ENCODE measurements at places on chromosomes 5 and 9. TPM values are rescaled to one million over a fixed set of nuclear protein-coding genes. Genes with fewer than 3 reads are reported as not detected.
A peak's percentile ranks its signal among the peaks of the same experiment; 100 is the strongest.

DNA sequence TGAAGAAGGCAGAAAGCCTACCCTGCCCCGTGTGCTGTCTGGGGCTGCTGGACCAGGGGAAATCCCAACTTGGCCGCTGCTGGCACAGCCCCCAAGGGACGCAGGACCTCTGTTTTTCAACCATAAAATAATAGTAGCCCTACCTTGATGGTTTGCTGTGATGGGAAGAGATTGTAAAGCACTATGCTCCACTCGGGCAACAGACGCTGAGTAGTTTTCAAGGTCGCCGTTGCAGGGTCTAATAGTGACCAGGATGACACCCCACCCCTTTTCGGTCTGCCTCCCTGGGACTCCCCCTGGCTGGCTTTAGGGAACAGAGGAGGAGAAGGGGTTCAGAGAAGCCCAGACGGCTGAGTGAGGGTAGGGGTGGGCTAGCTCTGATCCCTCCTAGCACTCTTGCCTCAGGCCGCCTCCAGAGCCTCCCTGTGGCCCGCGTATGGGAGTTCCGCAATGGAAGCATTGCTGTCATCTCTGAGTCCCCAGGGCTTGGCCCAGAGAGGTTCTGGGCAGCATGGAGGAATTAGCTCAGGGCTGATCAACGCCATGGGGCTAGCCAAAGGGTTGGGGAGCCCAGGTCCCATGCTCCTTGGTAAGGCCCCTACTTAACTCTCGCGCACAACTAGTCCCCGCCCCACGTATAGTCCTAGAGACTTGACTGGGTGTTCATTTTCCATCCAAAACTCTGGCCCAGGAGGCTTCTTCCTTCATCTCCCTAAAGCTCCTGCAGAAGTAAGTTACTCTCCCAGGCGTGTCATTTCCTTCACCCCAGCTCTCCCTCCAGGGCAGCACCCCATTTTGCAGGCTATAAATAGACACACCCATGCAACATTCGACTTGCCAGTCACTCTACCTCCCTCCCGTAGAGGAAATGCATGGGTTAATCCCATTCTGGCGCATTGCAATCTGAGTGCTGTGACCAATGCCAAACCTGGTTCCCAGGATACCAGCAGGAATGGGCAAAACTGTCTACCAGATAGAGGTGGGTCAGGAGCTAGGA is 1.1 kb upstream of the IRF1 start:
- no peak for DNase-seq

Gene RECK
- total RNA-seq = 12.4 TPM

DNA sequence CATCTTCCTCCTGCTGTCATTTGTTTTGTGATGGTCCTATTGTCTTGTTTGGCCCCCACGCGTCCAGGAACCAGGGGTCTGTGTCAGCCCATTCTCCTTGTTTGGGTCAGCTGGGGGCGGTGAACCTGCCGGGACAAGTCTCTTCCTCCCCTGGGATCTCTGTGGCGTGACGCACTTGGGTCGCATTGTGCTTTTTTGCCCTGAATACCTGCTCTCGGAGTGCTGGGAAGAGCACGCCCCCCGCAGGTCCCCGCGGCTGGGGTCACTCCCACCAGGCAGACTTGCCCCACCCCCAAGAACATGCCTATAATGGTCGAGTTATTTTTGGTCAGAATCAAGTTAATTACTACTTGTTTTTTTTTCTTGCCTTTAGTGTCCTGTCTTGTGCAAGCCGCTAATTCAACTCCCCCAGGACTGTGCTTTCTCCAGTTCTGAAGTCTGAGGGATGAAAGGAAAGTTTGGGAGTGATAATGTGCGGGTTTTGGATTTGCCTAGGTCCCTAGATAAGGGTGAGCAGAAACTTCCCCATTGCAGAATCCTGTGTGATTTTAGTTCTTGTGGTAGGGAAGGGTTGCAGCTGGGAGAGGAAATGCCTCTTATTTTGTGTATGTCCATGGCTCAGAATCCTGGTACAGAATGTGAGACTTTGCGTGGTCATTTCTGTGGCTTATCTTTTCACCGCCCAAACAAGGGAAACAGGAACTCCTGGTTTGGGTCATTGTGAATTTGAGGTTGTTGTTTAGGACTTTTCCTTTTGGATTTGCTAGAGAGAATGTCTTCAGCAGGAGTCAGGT is 789 bp downstream of the ACER2 start:
- peak; percentile 8 for DNase-seq

- no peak for DNase-seq
Measured at GRCh38 chr5:81405126-81405891, 11.4 kb upstream of the ACOT12 start.

DNA sequence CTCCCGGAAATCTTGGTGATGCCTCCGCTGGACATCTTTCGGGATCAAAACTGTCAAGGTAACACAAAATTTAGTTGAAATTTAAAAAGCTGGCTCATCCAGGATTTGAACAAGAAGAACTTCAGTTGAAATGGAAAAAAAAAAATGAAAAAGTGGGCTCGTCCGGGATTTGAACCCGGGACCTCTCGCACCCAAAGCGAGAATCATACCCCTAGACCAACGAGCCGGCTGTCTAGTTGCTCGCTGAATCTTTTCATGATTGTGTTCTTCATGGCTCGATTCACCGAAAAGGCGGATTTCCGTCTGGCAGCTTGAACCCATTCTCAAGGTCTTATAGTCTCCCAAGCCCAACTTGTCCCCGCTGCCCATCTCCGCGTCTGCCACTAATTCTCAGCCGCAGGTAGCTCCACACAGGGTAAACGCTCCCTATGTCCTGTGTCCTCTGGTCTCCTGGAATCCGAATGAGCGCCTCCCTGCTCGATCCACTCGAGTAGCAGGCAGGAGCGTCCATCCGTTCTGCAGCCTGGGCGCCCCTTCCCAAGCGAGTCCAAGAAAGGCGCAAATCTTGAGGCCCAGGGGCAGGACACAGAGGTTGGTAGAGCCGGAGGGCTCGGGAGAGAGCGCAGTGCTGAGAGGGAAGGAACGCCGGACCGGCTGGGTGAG is 16.2 kb downstream of the TRIM7 start:
- DNase-seq = peak; percentile 71

Data from RPMI7951 (cell line).